ENCODE measurements at places on chromosomes 2 and 18.

DNA sequence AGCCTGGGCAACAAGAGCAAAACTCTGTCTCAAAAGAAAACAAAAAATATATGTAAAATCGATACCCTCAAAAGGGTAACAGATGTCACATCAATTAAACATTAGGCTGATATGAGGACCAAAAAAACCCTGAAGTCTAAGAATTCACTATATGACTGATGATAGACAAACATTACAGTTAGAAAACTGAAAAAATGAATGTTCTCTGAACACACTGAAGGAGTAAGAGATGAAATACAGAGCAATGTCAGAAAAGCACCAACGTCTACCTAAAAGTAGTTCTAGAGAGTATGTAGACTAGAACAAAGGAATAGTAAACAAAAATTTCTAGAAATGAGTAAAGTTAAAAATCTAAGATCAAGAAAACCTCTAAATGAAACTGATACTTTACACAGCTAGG lies 81.9 kb downstream of the SLC66A3 start:
- DNase-seq: no peak

DNA sequence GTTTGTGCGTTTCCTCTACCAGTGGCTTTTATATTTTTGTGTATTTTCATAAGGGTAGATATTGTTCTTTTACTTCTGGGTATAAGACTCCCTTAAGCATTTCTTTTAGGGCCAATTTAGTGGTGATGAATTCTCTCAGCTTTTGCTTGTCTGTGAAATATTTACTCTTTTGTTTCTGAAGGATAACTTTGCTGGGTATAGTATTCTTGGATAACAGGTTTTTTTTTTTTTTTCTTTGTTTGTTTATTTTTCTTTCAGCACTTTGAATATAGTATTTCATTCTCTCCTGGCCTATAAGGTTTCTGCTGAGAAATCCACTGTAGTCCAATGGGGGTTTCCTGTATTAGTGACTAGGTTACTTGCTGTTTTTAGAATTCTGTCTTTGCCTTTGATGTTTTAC lies 122.7 kb downstream of the XRCC5 start:
- DNase-seq: no peak

- no peak for DNase-seq
Observed at GRCh38 chr2:61727746-61728145, 126.1 kb downstream of the FAM161A start.

DNA sequence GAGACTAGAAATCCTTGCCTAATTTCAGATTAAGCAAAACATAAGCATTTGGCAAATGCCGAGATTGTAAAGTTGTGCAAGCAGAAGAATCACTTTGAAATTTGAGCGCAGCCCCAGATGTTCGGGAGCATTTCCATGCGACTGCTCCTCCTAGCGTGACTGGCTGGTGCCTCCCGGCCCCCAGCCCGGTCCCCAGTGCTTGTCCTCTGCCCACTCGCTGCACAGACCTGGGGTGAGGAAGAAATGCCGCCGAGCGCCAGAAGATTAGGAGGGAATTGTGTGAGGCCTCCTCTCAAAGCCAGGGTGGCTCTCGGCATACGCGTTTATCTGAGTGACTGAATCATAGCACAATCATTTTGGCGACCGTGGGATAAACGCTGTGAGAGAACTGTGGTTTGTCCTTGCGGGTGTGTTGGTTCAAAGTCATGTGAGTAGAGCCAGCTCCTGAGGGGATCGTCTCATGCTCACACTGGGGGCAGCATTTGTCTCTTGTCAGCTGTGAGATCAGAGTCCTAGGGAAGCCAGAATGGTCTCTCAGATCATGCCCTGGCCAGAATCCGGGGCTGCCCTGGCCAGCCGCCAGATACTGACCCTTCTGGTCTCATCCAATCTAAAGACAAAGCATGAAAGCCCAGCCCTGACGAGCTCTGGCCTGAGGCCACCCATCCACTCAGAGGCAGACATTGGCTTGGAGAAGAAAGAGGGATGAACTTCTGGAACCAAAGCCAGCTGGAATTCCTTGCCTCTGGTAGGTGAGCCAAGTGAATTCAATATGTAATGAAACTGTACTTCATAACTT lies 189.3 kb downstream of the SH3RF3 start:
- DNase-seq: peak; percentile 97

GRCh38 chr2:177249038-177249437 lies 15.5 kb downstream of the NFE2L2 start:
- no peak for DNase-seq

- no peak for DNase-seq
Observed at GRCh38 chr2:7348761-7349160, 431.5 kb downstream of the RNF144A start.

- no peak for DNase-seq
Observed at GRCh38 chr2:202127687-202128331, 54.8 kb downstream of the KIAA2012 start.

GRCh38 chr2:95313296-95314131 lies 16.4 kb downstream of the KCNIP3 start:
- no peak for DNase-seq

DNA sequence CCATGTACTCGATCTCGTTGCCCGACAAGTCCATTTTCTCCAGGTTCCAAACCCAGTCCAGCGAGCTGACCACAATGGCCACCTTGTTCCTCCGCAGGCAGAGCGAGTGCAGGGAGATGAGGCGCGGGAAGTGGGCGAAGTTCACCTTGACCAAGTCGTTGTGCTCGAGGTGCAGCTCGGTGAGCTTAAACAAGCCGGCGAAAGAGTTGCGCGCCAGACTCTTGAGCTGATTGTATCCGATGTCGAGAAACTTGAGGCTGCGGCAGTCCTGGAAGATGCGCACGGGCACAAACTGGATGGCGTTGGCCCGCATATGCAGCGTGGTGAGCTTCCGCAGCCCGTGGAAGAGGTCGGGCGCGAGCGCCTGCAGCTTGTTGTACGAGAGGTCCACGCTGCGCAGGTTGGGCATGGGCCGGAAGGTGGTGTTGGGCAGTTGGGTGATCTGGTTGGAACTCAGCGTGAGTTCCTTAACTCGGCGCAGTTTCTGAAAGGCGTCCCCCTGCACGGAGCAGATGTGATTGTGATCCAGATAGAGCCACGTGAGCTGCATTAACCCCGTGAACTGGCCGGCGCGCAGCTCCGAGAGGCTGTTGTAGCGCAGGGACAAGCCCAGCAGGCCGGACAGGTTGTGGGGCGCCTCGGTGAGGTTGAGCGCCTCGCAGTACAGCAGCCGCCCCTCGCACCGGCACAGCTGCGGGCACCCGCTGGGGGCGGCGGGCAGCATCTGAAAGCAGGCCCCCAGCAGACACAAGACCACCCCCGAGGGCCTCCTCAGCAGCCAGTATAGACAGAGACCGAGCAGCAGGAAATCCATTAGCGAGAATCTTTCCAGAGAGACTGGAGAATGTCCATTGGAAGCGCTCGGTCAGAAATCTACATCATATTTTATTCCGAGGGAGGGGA lies 1.3 kb downstream of the LRRTM1 start:
- DNase-seq: no peak

GRCh38 chr18:74412116-74412880 lies 44.8 kb downstream of the DIPK1C start:
- no peak for DNase-seq

DNA sequence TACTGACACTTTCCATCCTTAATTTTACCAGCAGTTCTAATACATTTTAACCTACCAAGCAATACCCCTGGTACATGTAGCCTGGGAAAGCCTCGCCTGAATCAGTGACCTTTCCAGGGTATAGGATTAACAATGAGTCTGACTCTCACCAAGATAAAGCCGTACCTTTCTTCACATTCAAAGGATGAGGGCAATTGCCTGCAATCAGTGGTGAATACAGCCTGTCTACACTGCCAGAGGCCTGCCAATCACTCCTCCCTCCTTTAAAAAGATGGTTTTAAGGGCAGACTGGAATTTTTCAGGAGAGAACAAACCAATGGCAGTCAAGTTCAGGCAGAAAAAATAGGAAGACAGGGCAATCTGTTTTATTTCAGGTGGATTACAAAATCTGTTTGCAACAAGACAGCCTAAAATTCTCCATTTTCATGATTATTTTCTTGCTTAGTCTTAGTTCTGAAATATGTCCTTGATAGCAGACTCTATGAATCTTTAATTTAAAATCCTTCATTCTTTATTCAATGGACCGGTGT lies 4.8 kb downstream of the EPHA4 start:
- DNase-seq: no peak

DNA sequence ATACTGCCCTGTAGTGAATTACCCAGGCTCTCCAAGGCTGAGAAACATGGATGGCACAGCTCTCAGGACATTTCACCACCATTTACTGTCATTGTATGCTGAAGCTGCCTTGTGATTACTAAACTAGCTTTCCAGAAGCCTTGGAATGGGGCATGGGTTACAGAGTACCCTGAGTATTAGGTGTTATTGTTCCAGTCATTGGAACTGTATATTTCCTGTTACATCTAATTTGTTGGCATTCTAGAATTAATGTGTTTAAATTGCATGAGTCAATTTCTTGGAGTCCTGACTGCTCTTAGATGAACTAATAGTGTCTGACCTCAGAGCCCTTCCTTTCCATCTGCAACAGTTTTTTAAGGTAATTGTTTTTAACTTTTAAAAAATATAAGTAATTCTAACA lies 9.0 kb downstream of the DGUOK start:
- no peak for DNase-seq

- peak; percentile 55 for DNase-seq
Observed at GRCh38 chr2:189580241-189580651, 340 bp downstream of the SLC40A1 start.

- DNase-seq: peak; percentile 9
Observed at GRCh38 chr18:28365411-28365831, 188.5 kb upstream of the CDH2 start.

- DNase-seq: peak; percentile 73
Observed at GRCh38 chr18:67217551-67218166, 298.9 kb downstream of the DSEL start.

DNA sequence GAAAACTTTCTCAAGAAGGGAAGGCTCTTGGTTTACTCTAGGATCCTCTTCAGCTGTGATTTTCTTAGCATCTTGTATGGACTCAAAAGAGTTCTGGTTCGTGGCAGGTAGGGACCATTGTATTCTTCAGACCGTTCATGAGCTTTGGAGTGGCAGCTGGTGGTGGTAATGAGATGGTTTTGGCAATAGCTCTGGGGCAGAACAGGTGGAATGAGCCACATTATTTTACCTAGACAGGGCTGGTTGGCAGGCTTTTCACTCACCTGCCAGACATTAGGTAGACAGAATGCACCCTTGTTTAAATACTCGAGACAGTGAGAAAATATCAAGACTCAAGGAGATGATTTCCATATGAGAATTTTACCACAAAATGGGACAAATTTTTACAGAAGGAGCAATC lies 26.2 kb upstream of the MGAT5 start:
- no peak for DNase-seq

GRCh38 chr18:24514439-24514838 lies 54.0 kb downstream of the HRH4 start:
- peak; percentile 22 for DNase-seq

GRCh38 chr18:11104307-11104706 lies 45.1 kb downstream of the PIEZO2 start:
- DNase-seq: peak; percentile 20

GRCh38 chr2:189498205-189498604 lies 56.9 kb downstream of the WDR75 start:
- DNase-seq: no peak

DNA sequence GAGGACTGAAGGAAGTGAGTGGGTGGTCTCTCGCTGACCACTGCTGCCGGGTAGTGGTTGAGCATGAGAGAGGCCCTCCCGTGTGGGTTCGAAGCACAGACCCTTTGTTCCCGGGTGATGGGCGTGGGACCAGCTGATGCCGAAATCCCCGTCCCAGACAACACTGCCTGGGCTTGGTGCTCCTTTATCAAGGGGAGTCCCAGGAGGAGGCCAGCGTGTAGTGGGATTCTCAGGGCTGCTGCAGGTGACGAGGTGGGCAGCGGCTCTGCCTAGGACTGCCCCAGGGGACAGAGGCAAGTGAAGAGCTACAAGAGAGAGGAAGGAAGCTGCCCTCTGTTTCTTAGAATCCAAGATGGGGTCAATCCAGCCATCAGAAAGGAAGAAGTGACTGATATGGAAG lies 251.3 kb upstream of the PXDN start:
- DNase-seq: no peak

GRCh38 chr18:48674758-48675351 lies 136.0 kb downstream of the CTIF start:
- no peak for DNase-seq

GRCh38 chr2:59892398-59892797 lies 661.1 kb downstream of the BCL11A start:
- no peak for DNase-seq

- no peak for DNase-seq
Observed at GRCh38 chr2:73877071-73877802, 15.6 kb upstream of the ACTG2 start.

All from myocyte (in vitro differentiated cells).